ENCODE measurements at places on chromosomes 1 and 21. TPM values are rescaled to one million over a fixed set of nuclear protein-coding genes. Genes with fewer than 3 reads are reported as not detected.

GRCh38 chr1:145729666-145730436 is 10.6 kb downstream of the CD160 start:
- no peak for DNase-seq

- no peak for DNase-seq
These were observed 15.8 kb downstream of the KCNQ4 start for GRCh38 chr1:40799351-40799867.

- DNase-seq: no peak
These were observed 7.3 kb upstream of the SAMD11 start for GRCh38 chr1:916173-917075.

DNA sequence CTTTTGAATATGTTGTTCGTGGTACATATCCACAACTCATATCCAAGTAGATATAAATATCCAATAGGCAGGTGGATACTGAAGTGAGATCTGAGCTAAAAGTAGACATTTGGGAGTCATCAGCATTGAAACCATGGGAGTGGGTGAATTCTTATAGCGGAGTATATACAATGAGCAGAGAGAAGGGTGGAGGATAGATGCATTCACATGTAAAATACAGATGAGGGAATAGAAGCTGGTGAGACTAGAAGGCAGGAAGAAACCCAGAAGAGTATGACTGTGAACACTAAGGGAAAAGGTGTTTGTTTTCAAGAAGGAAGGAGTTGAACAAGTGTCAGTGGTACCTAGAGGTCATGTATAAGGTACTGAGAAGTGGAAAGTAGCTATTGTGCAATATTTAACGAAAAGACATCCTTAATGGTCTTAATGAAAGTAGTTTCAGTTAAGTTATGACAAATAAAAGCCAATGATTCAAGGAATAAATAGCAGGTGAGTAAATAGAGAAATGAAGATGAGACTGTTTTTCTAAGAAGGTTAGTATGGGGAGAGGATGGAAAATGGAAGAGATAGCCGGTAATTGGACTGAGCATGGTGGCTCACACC is 181.6 kb upstream of the CACYBP start:
- no peak for DNase-seq

The SSX2IP gene
- 14.8 TPM for polyA plus RNA-seq

The OR10Z1 gene
- 0.38 TPM for polyA plus RNA-seq

The TTLL7 gene
- 5.6 TPM for polyA plus RNA-seq

- no peak for DNase-seq
These were observed 58.4 kb upstream of the MYOCOS start for GRCh38 chr1:171563675-171564074.

All from left lung (tissue), 14 donors.